ENCODE measurements at places on chromosomes 5 and 9. TPM values are rescaled to one million over a fixed set of nuclear protein-coding genes. Genes with fewer than 3 reads are reported as not detected.

DNA sequence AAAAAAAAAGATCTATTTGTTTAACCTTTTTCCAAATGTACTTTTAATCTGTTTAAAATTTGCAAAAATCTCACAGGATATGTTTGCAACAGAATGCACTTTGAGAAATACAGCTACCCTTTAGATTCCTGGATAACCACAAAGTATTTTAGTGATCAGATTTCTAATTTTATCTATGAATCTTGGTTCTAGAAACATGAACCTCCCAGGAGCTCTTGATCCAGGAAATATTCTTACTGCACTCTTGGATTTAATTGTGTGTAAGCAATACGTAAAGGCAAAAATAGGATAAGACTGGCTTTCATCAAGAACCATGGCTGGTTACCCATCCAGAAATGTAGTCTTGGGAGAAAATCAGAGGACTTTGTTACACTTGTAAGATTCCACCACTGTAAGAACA lies 1581.8 kb upstream of the WWC1 start:
- DNase-seq: no peak

DNA sequence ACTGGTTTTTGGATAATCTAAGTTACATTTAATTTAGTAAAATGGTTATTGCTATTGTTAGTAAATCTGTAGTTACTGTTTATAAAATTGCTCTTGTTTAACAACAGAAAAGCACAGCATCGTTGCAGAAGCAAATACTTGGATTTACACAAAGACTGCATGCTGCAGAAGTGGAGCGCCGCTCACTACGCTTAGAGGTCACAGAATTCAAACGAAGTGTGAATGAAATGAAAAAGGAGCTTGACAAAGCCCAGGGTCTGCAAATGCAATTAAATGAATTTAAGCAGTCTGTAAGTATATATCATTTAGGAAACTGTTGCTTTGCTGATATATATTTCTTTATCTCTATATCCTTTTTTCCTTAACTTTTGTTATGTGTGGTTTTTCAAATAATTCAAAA lies 226.0 kb downstream of the CCDC171 start:
- DNase-seq: no peak

DNA sequence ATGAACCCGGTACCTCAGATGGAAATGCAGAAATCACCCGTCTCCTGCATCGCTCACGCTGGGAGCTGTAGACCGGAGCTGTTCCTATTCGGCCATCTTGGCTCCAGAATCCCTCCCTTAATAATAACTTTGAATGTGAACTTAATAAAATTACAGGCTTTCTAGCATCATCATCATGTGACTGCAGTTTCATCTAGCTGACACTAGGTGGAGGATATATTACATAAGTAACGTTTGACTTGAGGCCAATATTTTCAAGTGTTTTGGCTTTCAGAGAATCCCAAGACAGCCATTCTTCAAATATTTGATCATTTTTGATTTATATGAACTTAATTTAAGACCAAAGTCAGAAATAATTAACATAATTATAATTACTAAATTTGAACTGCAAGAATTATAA lies 474.9 kb upstream of the CDH10 start:
- DNase-seq: peak; percentile 10

GRCh38 chr5:39432696-39433530 lies 8.1 kb upstream of the DAB2 start:
- peak; percentile 83 for DNase-seq

- no peak for DNase-seq
Measured at GRCh38 chr5:143758015-143758414, 53.9 kb upstream of the HMHB1 start.

DNA sequence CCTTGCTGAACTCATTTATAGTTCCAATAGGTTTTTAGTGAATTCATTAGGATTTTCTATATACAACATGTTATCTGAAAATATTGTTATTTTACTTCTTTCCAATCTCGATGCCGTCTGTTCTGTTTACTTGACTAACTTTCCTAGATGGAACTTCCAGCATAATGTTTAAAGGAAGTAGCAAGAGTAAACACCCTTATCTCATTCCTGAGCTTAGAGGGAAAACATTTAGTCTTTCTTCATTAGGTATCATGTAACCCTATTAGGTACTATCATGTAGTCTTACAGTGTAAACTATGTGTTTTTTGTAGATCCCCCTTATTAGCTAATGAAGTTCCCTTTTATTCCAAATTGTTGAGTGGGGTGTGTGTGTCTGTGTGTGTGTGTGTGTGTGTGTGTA lies 22.5 kb upstream of the OR2K2 start:
- no peak for DNase-seq

ZMYND19 gene
- total RNA-seq: 31.1 TPM

GRCh38 chr9:75505654-75506053 lies 384.8 kb upstream of the PCSK5 start:
- DNase-seq: no peak

- no peak for DNase-seq
Measured at GRCh38 chr5:15487228-15487627, 12.8 kb upstream of the FBXL7 start.

- no peak for DNase-seq
Measured at GRCh38 chr5:80070338-80071056, 35.3 kb downstream of the THBS4 start.

- DNase-seq: no peak
Measured at GRCh38 chr9:134617836-134618162, 23.8 kb upstream of the COL5A1 start.

GRCh38 chr5:73945505-73945904 lies 319.5 kb downstream of the ARHGEF28 start:
- DNase-seq: no peak

GRCh38 chr5:57495285-57496086 lies 12.9 kb upstream of the ACTBL2 start:
- DNase-seq: no peak

DNA sequence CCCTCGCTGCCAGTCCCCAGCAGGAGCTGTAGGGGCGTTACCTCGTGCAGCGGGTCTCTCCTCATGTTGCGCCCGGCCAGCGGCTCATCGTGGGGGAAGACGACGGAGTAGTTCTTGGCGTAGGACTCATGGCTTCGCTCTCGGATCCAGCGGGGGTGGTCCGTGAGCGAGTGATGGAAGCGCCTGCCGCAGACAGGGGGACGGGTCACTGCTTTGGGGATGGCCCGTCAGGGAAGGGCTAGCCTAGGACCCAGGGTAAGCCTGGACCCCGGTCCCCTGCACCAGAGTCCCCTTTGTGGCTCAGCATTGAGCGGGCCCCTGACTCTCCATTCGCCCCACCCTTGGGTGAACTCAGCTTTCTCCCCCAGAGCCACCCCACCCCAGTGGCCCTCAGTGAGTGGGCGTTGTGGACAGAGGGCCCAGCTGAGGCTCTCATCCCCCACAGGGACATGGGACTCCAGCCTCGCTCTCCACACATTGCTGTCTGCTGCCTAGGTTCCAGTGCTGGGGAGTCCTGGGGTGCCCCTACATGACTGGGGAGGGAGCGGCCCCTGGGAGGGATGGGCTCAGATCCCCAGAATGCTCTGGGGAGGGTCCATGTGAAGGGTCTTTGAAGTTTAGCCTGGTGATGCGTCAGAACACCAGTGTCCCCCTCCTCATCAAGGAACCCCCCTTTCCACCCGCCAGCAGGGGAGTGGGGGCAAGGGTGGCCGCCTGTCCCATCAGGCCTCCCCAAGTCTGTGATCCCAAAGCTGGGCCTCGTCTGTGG lies 29.7 kb downstream of the SARDH start:
- DNase-seq: no peak

AGGF1 gene
- total RNA-seq: 18.2 TPM

GRCh38 chr9:21692390-21692789 lies 110.0 kb upstream of the MTAP start:
- no peak for DNase-seq

ODF2 gene
- 26.2 TPM for total RNA-seq

DNA sequence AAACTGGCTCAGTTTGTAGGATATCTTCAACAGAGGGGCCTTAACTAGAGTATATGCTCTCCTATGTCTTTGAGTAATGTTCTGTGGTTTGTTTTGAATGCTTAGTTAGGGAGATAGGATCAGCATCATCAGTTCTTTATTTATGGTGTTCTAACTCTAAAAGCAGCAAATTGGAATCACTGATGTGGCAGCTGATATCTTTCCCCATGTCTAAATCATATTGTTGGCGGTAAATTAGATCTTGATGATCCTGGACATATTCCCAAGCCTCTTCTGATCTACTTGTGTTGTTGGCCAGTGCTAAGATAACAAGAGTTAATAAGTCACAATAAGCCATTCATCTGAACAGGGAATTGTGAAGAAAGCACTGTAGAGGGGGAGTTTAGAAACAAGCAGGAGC lies 332.4 kb upstream of the DAB2 start:
- DNase-seq: peak; percentile 94

- no peak for DNase-seq
Measured at GRCh38 chr5:122327110-122327509, 15.1 kb downstream of the SNCAIP start.

DNA sequence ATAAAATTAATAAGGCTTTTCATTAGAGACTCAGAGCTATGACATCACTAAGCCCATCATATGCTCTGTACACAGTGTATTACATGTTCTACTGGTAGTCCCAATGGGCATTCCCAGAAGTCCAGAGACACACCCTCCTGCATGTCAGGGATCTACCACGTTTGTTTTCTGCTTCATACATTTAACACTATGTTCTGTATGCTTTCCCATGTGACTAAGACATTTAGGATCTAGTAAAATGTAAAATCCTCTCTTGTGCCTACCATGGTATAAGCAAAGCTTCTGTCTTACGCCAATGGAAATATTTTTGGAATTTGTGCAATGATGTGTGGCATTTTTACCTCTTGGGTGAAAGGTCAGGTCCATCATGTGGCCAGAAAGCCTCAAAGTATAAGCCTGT lies 192.4 kb downstream of the ADAMTSL1 start:
- peak; percentile 39 for DNase-seq

C5orf58 gene
- not detected for total RNA-seq

DNA sequence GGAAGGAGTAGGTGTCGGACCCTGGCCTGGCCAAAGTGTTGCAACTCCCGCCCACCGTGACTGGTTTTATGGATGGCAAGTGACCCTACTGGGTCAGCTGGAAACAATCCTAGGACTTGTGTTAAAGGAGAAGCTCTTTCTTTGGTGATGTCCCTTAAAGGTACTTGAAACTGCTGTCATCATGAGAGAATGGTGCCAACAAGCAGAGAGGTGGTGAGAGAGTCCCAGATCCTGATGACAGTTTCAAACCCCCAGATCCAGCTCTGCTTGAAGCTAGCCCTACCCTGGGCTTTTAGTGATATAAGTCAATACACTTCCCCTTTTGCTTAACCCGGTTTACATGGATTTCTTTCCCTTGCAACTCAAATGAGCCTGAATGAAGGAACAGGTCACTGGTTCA lies 72.5 kb upstream of the UBTD2 start:
- no peak for DNase-seq

DNA sequence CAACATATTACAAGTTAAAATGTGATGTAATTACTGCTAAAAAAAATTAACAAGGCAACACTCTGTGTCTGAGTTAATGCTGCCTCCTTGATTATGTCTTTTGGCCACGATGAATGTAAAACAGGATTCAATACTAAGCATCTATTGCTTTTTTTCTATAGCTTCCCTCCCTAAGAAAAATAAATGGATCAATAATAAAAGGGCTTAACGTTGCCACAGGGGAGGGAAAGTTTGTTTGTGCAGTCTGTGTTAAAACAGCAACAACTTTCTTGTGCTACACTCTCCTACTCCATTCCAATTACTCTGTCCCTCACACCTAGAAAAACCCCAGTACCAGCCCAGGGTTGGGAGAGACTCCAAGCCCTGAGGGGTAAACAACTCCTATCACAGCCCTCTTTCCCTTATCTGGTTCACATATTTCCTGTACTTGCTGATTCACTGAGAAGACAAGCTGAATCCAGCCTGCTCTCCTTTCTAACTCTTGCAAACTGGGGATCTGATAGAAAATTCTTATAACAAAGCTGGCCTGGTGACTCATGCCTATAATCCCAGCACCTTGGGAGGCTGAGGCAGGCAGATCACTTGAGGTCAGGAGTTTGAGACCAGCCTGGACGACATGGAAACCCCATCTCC lies 44.8 kb downstream of the PTPN3 start:
- DNase-seq: peak; percentile 80

NR6A1 gene
- total RNA-seq: 14.5 TPM

DNA sequence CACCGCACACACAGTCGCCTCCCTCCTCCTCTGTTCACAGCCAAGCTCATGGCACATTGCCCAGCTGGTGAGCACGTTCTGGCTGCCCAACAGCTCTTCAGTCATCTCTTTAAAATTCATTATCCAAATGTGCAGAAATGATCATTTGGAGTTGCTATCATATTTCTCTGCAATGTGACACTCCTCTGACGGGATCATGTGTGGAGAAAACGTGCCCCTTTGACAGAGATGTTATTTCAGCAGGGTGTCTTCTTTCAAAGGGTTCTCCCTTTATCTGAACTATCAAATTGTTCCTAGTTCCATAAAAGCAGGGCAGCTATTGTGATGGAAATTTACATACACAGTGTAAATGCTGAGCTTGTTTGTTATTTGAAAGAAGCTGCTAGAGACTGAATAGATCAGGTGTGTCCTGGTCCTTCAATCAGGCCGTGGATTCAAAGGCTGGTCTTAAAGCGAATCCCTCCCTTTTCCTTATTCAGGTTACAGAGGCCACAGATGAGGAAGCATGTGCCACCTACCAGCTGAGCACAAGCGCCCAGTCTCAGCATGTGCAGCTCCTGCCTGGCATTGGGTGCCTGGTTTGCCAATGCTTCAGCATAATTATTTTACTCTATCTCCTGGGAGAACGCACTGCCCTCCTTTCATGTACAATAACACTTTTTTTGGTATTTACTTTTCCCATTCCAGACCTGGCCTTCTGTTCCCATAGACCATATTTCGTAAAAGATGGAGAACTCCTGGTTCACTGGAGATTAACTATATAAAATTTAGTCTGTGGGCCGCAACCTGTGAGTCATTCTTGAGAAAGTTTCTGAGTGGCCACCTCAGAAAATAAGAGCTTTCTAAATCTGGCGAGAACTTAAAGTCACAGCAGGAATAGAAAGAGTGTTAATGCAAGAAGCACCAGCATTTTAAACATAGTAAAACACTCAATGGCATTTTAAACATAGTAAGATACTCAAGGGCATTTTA lies 433.7 kb downstream of the ENC1 start:
- DNase-seq: peak; percentile 84

BHMT2 gene
- not detected for total RNA-seq

DNA sequence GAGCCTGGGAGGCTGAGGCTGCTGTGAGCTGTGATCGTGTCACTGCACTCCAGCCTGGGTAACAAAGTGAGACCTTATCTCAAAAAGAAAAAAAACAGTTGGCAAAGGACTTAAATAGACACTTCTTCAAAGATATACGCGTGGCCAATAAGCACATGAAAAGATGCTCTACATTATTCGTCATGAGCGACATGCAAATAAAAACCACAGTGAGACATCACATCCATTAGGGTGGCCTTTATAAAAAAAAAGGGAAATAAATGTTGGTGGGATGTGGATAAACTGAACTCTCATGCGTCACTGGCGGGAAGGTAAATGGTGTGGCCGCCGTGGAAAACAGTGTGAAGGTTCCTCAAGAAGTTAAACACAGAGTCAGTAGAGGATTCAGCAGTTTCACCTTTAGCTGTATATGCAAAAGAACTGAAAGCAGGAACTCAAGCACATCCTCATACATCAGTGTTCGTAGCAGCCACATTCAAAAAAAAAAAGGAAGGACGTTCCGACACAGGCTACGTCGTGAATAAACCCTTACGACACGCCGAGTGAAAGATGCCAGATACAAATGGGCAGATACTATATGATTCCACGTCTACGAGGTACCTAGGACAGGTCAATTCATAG lies 24.5 kb upstream of the NRARP start:
- DNase-seq: no peak
